Regular cardiac myocyte (primary cell): ENCODE measurements at places on chromosomes 2 and 18. TPM values are rescaled to one million over a fixed set of nuclear protein-coding genes. Genes with fewer than 3 reads are reported as not detected.

The PAX8 gene
- total RNA-seq = 0.38 and 1.1 TPM in 2 replicates

The TCF7L1 gene
- 1.3 and 2.3 TPM in 2 replicates for total RNA-seq

The BCL11A gene
- total RNA-seq = 0.19 and 0.28 TPM in 2 replicates

The CHRNG gene
- total RNA-seq = not detected in 2 replicates

The UGT1A1 gene
- total RNA-seq = not detected in 2 replicates

The PSTPIP2 gene
- 7.3 and 10.0 TPM in 2 replicates for total RNA-seq
